ENCODE measurements at places on chromosomes 5 and 9. TPM values are rescaled to one million over a fixed set of nuclear protein-coding genes. Genes with fewer than 3 reads are reported as not detected.

Gene CREB3
- 33.7 TPM for total RNA-seq

Gene SPINK7
- total RNA-seq, result not detected

Gene OLFML2A
- 4.6 TPM for total RNA-seq

Gene CDKN2A
- total RNA-seq, result 2.5 TPM

Gene FGF10
- not detected for total RNA-seq

Gene ACTBL2
- under 0.01 TPM for total RNA-seq

Gene PAM
- 260 TPM for total RNA-seq

Gene OR1L1
- not detected for total RNA-seq
